ENCODE measurements at places on chromosomes 2 and 18.

GRCh38 chr2:56021579-56021978 lies 98.0 kb upstream of the EFEMP1 start:
- no peak for DNase-seq

- no peak for DNase-seq
Observed at GRCh38 chr18:74326231-74326630, 10.6 kb downstream of the C18orf63 start.

DNA sequence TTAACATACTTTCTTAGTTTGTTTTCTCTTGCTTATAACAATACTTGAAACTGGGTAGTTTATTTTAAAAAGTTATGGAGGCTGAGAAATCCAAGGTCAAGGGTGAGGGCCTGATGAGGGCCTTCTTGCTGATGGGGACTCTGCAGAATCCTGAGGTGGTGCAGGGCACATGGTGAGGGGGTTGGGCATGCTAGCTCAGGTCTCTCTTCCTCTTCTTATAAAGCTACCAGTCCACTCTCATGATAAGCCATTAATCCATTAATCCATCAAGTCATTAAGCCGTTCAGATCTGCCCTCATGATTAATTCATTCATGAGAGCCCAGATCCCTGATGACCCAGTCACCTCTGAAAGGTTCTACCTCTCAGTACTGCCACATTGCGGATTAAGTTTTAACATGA lies 21.4 kb downstream of the ALMS1 start:
- no peak for DNase-seq

DNA sequence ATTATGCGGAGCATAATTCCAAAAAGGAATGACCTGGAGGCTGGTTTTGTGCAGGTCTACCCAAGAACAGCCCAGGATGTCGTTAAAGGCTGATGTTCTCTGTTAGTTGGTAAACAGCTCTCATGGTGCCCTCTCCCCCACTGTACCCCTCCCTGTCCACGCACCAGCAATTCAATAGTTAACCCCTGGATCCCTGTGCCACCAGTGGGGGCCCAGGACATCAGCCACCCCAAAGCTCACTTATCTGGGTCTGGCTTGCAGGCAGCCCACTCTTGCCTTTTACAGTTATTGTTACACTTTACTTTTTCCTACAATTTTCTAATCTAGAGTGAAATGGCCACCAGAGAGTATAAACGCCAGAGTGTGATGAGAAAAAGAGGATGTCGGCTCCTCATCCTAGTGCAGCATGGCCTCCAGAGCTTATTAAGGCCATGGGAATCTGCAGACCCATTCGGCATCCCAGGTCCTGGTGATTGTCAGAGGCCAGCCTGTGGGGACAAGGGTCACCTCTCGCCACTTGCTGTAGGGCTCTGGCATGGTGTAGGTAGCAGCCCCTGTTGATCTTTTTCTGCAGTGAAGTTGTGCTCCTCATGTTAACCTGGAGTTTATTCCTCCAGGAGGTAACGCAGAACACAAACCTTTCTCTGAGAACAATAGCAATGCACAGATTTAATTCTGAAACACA lies 30.3 kb downstream of the TWIST2 start:
- DNase-seq = no peak

DNA sequence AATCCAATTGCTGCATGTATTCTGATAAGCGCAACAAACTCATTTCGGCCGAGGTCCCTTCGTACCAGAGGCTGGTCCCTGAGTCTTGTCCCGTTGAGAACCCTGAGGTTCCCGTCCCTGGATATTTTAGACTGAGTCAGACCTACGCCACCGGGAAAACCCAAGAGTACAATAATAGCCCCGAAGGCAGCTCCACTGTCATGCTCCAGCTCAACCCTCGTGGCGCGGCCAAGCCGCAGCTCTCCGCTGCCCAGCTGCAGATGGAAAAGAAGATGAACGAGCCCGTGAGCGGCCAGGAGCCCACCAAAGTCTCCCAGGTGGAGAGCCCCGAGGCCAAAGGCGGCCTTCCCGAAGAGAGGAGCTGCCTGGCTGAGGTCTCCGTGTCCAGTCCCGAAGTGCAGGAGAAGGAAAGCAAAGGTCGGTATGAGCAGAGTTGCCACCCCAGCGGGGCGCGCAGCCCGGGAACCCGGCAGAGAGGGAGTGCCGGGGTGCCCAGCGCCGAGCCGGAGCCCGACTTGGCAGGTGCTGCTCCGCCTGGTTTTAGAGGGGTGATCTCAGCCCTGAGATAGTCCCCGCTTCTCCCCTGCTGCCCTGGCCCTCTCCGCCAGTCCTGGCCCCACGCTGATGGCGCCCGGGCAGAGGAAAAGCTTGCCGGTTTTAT lies 714 bp downstream of the HOXD10 start:
- DNase-seq = no peak

DNA sequence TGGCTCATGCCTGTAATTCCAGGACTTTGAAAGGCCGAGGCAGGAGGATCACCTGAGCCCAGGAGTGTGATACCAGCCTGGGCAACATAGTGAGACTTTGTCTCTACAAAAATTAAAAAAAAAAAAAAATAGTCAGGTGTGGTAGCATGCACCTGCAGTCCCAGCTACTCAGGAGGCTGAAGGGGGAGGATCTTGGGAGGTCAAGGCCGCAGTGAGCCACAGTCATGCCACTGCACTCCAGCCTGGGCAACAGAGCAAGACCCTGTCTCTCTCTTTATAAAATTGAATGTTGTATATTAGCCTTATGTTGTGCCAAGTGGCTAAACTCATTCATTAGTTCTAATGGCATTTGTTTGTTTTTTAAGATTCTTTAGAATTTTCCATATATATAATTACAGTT lies 207.7 kb upstream of the COPS8 start:
- DNase-seq = no peak

Measured in NCI-H446 treated with DMSO at 0.1 percent for 48 hours (cell line).